MM.1S (cell line): ENCODE measurements at places on chromosomes 2 and 18.

GRCh38 chr2:80105015-80105640, 199.4 kb downstream of the LRRTM1 start:
- no peaks in the 10 kb centered on the region for H3K4me1 ChIP-seq
- no peaks in the 10 kb centered on the region for H3K27me3 ChIP-seq
- DNase-seq = no peak
- H3K4me3 ChIP-seq = no peak overlapping the region

DNA sequence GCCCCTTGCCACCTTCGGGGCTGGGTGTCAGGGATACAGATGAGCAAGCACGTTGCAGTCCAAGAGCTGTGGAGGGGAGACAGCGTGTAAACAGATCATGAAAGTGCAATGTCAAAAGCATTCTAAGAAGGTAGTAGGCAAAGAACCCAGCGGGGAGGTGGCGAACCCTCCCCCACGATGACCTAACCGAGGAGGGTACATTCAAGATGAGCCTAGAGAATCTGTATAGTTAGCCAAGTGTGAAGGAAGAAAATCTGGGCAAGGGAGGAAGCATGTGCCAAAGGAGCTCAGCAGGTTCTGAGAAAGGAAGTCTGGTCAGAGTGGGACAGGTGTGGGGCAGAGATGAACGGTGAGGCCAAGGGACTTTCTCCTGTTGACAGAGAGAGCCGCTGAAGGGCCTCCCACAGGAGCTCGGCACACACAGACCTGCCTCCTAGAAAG, 106.9 kb downstream of the SP3 start:
- H3K27ac ChIP-seq = no peak overlapping the region
- no peak for DNase-seq
- H3K4me3 ChIP-seq = no peak overlapping the region

DNA sequence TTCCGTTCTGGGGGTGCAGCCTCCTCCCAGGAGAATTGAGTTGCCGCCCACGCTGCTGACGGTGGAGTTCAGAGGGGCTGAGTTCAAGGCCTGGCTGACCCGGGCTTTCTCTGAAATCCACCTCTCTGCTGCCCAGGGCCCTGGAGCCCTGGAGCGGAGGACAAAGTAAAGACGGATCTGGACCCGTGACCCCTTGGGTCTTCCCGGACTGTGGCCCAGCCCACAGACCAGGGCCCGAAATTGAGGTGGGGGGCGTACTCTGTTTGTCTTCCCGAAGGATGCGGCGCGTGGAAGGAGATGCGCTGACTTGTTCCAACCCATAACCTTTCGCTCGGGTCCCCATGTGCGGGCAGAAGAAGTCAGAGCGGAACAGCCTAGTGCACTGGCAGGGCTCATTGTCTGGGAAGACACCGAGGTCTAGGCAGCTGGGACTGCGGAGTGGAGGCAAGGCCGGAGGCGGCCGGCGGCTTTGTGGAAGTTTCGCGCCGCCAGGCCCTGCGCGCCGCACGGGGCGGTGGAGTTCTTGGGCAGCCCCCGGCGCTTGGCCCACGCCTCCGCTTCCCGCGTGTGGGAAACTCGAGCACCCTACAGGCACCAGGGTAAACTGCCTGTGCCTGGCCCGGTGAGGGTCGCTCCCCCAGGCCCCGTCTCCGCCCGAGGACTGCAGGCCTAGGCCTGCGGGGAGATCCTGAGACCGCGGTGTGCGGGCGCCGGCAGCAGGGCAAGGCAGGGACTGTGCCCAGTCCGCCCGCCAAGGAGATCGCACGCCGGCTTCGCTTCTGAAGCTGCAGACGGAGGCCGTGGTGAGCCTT, 9.8 kb downstream of the POU3F3 start:
- no peaks in the 10 kb centered on the region for H3K36me3 ChIP-seq
- H3K27ac ChIP-seq = no peak overlapping the region
- H3K4me1 ChIP-seq = no peaks in the 10 kb centered on the region
- DNase-seq = no peak

GRCh38 chr18:2997846-2998564, 14.9 kb downstream of the LPIN2 start:
- H3K4me1 ChIP-seq = peaks cover 5% of the 10 kb centered on the region
- no peak for DNase-seq
- H3K4me3 ChIP-seq = no peak overlapping the region
- no peaks in the 10 kb centered on the region for H3K27me3 ChIP-seq
- H3K36me3 ChIP-seq = no peaks in the 10 kb centered on the region

DNA sequence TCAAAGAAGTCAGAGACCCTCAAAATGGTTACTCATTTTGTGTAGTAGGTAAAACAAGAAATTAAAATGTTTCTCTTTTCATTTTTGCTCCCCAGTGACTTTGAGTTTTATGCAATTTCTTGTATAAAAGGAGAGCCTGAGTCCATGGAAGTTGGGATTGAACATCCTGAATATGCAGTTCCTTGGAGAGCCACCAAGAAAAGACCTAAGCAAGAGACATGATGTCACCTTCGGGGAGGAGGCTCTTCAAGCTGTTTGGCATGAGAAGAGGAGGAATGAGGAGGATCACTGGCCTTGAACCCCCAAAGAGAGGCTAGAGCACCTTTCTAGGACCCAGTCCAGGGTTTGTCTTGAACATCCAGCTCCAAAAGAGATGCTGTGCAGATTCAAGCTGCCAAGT, 83.5 kb upstream of the STPG4 start:
- H3K4me3 ChIP-seq = no peak overlapping the region
- no peak overlapping the region for H3K27ac ChIP-seq
- no peaks in the 10 kb centered on the region for H3K27me3 ChIP-seq
- H3K4me1 ChIP-seq = no peaks in the 10 kb centered on the region

- no peak overlapping the region for H3K27ac ChIP-seq
- no peak for DNase-seq
- H3K4me3 ChIP-seq = no peak overlapping the region
- no peaks in the 10 kb centered on the region for H3K4me1 ChIP-seq
Observed at GRCh38 chr2:119703526-119703925, 24.5 kb downstream of the TMEM177 start.

- DNase-seq = peak; percentile 76
- peaks cover 10% of the 10 kb centered on the region for H3K4me1 ChIP-seq
- no peaks in the 10 kb centered on the region for H3K27me3 ChIP-seq
- H3K36me3 ChIP-seq = no peaks in the 10 kb centered on the region
Observed at GRCh38 chr18:55376387-55376786, 211.6 kb downstream of the TCF4 start.

DNA sequence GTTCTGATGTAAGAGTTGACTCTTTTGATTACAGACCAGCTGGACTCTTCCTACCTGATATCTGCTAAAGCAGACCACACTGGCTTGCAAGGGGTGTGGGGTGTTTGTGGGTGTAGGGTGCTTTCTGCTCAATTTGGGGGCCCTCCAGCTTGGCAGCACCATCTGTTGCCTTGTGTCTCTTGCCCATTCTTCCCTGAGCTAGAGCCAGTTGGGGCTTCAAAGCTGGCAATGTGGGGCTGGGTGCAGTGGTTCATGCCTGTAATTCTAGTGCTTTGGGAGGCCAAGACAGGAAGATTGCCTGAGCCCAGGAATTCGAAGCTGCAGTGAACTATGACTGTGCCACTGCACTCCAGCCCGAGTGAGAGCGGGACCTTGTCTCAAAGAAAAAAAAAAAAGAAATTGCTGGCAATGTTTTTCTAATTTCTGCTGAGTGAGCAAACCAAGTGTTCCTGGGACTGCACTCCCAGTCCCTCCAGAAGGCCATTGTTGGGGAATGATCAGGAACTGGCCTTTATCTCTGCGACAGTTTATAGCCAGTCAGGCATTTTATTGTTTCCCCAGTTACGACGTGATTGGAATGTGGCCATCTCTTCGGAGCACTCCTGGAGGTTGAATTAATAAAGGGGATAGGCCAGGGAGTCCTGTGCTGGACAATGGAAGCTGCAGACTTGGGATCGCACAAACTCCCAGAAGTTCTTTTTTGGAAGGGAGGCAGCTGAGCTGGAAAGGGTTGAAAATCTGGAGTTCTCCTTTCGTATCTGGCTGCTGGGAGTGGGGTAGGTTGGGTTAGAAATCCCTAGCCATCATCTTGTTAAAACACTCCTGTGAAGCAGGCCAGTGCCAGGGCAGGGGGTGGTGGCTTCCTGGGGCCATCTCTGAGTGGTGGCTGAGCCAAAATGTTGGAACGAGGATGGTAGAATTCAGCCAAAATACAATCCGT, 57.2 kb downstream of the LIPG start:
- H3K36me3 ChIP-seq = no peaks in the 10 kb centered on the region
- H3K27me3 ChIP-seq = no peaks in the 10 kb centered on the region
- H3K27ac ChIP-seq = no peak overlapping the region
- no peak for DNase-seq
- no peak overlapping the region for H3K4me3 ChIP-seq

DNA sequence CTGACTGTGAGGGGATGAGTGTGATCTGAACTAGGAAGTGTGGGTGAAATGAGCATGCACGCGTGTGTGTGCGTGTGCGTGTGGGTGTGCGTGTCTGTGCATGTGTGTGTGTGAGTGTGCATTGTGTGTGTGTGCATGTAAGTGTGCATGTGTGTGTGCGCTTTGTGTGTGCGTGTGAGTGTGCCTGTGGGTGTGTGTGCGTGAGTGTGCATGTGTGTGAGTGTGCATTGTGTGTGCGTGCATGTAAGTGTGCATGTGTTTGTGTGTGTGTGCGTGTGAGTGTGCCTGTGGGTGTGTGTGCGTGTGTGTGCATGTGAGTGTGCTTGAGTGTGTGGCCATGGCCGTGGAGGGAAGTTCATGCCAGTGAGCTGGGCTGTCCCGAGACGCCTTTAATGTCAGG, 76.3 kb downstream of the RTP5 start:
- H3K36me3 ChIP-seq = no peaks in the 10 kb centered on the region
- H3K27ac ChIP-seq = no peak overlapping the region
- H3K27me3 ChIP-seq = no peaks in the 10 kb centered on the region
- DNase-seq = no peak

- H3K27ac ChIP-seq = no peak overlapping the region
- no peaks in the 10 kb centered on the region for H3K27me3 ChIP-seq
- DNase-seq = no peak
- no peaks in the 10 kb centered on the region for H3K36me3 ChIP-seq
- no peak overlapping the region for H3K4me3 ChIP-seq
Observed at GRCh38 chr18:51149670-51150069, 47.8 kb downstream of the MEX3C start.

GRCh38 chr18:23108496-23108895, 26.8 kb upstream of the CABLES1 start:
- no peaks in the 10 kb centered on the region for H3K36me3 ChIP-seq
- no peak overlapping the region for H3K27ac ChIP-seq
- H3K4me1 ChIP-seq = no peaks in the 10 kb centered on the region
- no peak overlapping the region for H3K4me3 ChIP-seq

DNA sequence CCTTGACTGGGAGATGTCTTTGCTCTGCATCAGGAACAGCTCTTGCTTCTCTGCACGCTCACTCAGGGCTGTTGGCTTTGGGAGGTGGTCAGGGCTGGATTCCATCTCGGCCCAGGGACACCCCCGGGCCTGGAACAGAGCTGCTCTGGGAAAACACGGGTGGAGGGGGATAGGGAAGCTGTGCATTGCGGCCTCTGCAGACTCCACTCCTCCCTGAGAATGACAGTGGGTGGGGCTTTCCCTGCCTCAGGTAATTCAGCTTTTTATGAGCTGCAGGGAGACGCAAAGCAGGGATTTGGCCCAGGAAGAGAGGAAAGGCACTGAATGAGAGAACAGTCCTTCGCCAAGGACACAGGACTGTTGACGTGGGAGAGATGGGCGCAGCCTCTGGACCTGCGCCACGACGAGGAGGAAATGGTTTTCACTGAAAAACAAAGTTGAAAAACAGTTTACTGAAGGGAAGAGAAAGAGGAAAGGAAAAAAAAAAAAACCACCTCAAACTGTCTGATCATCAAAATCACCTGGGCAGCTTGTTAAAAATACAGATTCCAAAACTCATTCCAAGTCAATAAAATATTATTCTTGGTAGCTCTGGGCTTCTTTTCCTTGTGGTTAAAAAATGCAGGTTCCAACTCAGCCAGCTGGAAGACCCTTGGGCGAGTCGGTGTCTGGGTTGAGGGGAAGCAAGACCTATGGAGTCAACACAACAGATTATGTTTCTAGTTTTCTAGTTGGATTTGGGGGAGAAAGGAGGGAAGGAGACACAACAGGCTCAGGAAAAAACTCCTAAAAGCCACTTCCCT, 194.0 kb downstream of the ZFP36L2 start:
- H3K27me3 ChIP-seq = no peaks in the 10 kb centered on the region
- no peak overlapping the region for H3K27ac ChIP-seq
- DNase-seq = no peak
- H3K4me1 ChIP-seq = no peaks in the 10 kb centered on the region

GRCh38 chr18:41644466-41644865, 310.6 kb upstream of the PIK3C3 start:
- H3K27ac ChIP-seq = no peak overlapping the region
- no peak for DNase-seq
- no peaks in the 10 kb centered on the region for H3K4me1 ChIP-seq
- H3K36me3 ChIP-seq = no peaks in the 10 kb centered on the region

- H3K4me1 ChIP-seq = peaks cover 19% of the 10 kb centered on the region
- DNase-seq = peak; percentile 84
- H3K36me3 ChIP-seq = peaks cover 36% of the 10 kb centered on the region
- H3K4me3 ChIP-seq = no peak overlapping the region
Observed at GRCh38 chr2:85642725-85643124, 25.3 kb downstream of the SFTPB start.

DNA sequence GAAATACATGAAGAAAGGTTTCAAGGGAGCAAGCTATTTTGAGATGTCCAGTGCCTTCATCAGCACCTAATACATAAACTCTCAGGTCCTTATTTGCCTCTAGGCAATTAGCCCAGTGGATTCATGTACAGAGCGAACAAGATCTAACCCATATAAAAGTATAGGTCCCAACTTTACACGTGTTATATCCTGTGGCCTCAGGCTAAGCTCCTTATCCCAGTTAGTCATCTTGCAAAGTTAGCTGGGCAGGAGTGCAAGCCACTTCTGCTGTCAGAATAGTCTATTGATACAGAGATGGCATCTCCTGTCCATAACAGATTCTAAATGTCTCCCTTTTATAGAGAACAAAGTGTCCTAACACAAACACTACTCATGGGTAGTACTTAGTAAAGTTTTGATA, 203.9 kb upstream of the PIK3C3 start:
- no peak overlapping the region for H3K27ac ChIP-seq
- H3K27me3 ChIP-seq = no peaks in the 10 kb centered on the region
- no peak for DNase-seq
- H3K4me3 ChIP-seq = no peak overlapping the region
- H3K36me3 ChIP-seq = no peaks in the 10 kb centered on the region

DNA sequence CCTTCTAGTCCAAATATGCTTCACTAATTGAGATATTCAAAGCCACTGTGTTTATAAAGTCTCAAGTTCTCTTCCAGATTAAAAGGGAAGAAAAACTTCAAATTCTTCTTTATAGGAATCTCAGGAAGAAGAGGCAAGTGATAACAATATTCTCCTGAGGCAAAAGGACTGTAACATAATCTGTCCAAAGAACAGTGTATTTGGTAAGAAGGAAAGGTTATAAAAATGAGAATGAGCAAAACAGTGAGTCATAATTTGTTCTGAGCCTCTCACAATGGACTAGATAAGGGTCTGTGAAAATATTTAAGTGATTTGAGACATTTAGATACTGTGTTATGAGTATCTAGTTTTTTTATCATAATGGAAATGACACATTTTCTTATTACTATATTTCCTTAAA, 44.3 kb downstream of the SNRPD1 start:
- no peak overlapping the region for H3K4me3 ChIP-seq
- no peak for DNase-seq
- H3K4me1 ChIP-seq = peaks cover 6% of the 10 kb centered on the region; the same call in 1 of the 2 replicates
- H3K36me3 ChIP-seq = no peaks in the 10 kb centered on the region
- no peak overlapping the region for H3K27ac ChIP-seq
- H3K27me3 ChIP-seq = no peaks in the 10 kb centered on the region
